ENCODE measurements at places on chromosomes 13 and 19. TPM values are rescaled to one million over a fixed set of nuclear protein-coding genes. Genes with fewer than 3 reads are reported as not detected.

Gene NPAS1
- not detected for total RNA-seq

Gene CEACAM7
- not detected for total RNA-seq

Gene JSRP1
- total RNA-seq = not detected

Gene IZUMO2
- not detected for total RNA-seq

Gene PTPRH
- total RNA-seq = 3.5 TPM

Gene ERICH4
- total RNA-seq = not detected

Gene SERPINE3
- not detected for total RNA-seq

Gene NANOS3
- total RNA-seq = not detected

Gene ELSPBP1
- not detected for total RNA-seq

Gene FGF9
- not detected for total RNA-seq

Gene TRIM13
- 36.9 TPM for total RNA-seq

Gene KCNJ14
- total RNA-seq = 0.30 TPM

Gene HIF3A
- total RNA-seq = 0.97 TPM

Gene TNFSF9
- 0.30 TPM for total RNA-seq

Gene FGF21
- total RNA-seq = not detected

Gene GRK1
- not detected for total RNA-seq

Gene NCAN
- total RNA-seq = not detected

Gene GNG7
- total RNA-seq = 0.32 TPM

Gene SLAIN1
- total RNA-seq = 6.8 TPM

Gene HRC
- total RNA-seq = not detected

Gene CKM
- total RNA-seq = not detected

Gene ADPRHL1
- under 0.01 TPM for total RNA-seq

Gene RXFP2
- total RNA-seq = not detected

Gene NOSIP
- 121 TPM for total RNA-seq

Gene ZNF177
- 1.7 TPM for total RNA-seq

Gene TUBA3C
- total RNA-seq = not detected

Data from epithelial cell of umbilical artery (primary cell).